ENCODE measurements at places on chromosomes 3 and 15.
A peak's percentile ranks its signal among the peaks of the same experiment; 100 is the strongest.

DNA sequence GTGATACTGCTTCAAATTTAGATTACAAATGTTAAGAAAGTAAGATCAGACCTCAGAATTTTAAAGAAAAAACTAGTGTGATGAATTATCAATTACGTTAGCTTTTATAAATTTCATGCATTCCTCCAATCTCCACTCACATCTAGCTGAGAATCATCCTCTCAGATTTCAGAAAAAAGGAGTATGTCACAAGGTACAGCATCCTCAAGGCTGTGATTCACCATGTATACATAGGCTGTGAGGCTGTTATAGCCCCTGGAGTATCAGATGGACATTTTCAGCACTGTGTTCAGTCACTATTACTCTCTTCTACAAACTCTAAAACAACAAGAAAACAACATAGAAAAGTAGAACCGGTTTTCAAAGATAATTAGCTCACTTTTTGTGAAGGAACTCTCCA, 214.4 kb downstream of the PCCB start:
- peak; percentile 47 for DNase-seq

GRCh38 chr15:69444686-69445085, 7.9 kb upstream of the RPLP1 start:
- no peak for DNase-seq

- DNase-seq: no peak
Measured at GRCh38 chr3:37982331-37982730, 8.3 kb upstream of the VILL start.

- no peak for DNase-seq
Measured at GRCh38 chr15:52109559-52110451, 2.8 kb downstream of the BCL2L10 start.

DNA sequence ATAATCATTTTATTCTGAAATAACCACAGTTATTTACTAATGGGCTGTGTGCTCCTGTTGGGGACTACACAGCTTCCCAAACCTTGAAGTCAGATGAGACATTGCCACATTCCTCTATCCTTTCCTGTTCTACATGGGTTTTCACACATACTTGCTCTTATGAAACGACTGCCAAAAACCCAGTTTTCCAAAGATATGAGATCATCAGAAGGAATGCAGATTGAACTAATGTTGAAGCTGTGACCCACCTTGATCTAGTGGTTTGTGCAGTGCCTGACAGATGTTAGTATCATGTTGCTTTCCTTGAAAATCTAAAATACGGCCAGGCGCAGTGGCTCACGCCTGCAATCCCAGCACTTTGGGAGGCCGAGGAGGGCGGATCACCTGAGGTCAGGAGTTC, 144.6 kb downstream of the VGLL4 start:
- DNase-seq: peak; percentile 79

DNA sequence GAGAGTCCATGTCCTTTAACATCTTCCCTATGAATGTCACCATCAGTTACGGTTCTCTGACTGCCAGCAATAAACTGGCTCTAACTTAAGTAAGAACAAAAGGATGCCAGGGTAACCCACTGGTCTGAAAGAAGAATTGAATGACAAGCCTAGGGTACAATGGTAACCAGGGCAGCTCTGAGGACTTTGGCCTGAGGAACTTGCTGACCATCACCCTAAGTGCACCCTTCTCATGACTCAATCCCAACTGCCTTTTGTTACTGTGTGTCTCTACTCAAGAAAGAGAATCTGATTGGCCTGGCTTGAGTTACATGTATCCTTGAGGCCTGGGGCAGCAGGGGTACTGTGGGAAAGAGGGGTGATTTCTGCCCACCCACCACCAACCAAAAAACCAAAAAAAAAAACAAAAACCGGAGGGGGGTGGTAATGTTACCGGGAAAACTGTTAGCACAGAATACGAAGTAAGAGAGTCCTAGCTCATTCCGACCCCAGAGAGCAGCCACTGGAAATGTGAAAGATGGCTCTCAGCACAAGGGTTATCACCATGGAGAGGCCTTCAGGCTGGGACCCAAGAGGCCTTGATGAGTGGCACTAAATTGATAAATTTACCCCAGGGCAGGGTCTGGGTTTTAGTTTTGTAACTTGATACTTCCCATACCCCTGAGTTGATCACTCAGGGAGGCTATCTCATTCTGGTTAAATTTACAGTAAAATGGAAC, 9.3 kb upstream of the SLC28A1 start:
- DNase-seq: no peak

DNA sequence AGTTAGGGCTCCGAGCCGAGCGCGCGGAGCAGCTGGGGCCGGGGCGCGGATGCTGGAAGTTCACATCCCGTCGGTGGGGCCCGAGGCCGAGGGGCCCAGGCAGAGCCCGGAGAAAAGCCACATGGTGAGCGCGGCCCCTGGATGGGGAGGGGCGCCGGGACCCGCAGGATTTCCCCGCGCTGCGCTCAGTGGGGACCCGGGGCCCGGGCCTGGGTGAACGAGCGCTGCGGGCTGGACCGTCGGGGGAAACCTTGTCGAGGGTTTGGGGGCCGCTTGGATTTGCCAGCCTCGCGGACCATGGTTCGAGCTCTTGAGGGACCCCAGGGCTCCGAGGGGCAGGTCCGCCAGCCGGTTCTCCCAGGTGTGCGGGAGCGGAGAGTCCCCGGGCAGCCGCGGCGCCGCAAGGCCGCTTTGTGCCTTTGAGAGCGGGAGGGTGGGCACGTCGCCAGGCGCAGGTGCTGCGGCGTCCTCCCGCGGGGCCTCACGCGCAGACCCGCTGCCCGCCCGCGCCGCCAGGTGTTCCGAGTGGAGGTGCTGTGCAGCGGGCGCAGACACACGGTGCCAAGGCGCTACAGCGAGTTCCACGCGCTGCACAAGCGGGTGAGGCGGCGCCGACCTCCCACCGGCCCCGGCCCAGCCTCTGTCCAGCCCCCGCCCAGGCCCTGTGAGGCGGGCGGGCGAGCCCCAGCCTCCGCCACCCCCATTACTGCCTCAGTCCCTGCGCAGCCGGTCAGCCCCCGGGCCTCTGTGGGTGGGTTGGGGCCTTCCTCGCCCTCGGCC, at the start of gene SNX22:
SNX22 (plus strand) TSS at position 5 of the 780 bp plus-strand sequence; CDS start at position 50, 45 bp downstream.
- peak; percentile 39 for DNase-seq

- DNase-seq: no peak
Measured at GRCh38 chr3:172918568-172919296, 168.2 kb downstream of the ECT2 start.

DNA sequence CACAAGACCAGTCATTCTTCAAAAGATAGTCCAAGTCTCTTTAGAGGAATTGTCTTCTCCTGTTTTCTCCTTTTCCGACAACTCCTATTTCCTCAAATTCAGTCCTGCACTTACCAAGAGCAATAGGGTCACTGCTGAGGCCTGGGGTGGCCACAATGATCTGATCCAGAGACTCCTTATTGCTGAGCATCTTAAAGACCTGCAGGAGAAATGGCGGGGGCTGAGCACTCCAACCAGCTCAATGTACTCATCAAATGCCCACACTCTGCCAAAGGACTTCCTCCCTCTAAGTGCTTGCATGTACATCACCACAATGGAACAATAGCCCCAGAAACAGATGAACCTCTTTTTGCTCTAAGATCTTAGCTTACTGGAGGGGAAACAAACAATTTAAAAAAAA, 9.6 kb downstream of the UBL7 start:
- no peak for DNase-seq

Data from AG08396 (cell line).